ENCODE measurements at places on chromosomes 3 and 15.

- DNase-seq: no peak
Measured at GRCh38 chr15:45540531-45540930, 18.0 kb upstream of the SLC30A4 start.

DNA sequence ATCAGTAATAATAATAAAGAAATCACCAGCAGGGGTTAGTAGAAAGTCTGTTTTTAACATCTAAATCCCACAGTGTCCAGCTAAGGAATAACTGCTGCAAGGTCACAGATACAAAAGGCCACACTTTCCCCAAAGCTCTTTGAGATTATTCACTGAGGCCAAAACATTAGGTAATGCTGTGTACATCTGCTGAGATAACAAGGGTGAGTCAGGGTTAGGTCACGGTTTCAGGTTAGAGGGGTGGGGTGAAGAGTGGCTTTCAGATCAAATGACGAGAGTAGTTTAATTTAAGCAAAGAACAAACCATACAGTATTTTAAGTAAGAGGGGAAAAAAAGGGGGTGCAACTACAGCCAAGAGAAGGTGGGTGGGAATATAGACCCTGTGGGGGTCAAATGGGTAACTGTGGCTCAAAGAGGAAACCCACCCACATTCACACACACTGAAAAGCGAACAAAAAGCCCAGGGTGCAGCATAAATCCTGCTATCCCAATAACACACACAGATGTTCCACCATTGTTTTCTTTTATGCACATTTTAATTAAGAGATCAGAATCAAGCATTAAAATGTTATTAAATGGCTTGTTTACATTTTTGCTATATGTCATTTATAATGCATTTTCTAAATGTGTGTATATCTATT lies 412.9 kb downstream of the TIGIT start:
- no peak for DNase-seq

GRCh38 chr3:188202358-188203138 lies 48.6 kb downstream of the LPP start:
- DNase-seq: no peak

- no peak for DNase-seq
Measured at GRCh38 chr15:78978601-78979179, 33.8 kb upstream of the CTSH start.

GRCh38 chr15:42094512-42094963 lies at the start of gene PLA2G4D:
Gene PLA2G4D, minus strand, starts transcription at chr15:42094562. Its CDS starts 103 bp downstream, at chr15:42094459.
- no peak for DNase-seq

GRCh38 chr3:80051602-80051962 lies 283.8 kb upstream of the ROBO1 start:
- no peak for DNase-seq

DNA sequence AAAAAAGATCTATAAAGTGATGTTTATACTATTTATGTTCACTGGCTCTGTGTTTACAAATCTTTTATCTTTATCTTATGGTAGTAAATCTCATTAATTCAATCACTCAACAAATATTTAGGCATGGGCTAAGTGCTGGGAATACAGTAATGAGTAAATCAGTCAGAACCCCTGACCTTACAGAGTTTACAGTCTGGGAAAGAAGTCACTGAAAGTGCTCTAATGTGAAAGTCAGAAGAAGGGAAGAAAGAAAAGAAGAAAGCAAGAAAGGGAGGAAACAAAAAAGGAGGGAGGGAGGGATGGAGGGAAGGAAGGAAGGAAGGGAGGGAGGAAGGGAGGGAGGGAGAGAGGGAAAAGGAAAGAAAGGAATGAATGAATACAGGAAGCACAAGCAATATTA lies 96.8 kb upstream of the SOX2 start:
- no peak for DNase-seq

DNA sequence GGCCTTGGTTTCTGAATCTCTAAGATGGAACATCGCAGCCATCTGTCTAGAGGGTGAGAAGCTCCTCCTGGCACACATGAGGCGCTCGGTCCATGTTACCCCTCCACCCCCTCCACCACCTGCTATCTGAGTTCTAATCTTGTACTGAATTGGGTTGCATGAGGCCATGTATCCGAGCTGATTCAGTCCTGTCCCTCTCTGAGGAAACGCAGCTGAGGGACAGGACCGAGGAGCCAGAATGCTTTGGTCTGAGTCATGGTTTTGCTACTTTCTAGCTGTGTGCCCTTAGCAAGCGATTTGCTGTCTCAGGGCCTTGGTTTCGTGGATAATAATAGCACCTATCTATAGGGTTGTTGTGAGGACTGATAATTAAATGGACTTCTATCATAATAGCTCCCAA lies 87.8 kb upstream of the SEC13 start:
- DNase-seq: no peak

- no peak for DNase-seq
Measured at GRCh38 chr3:184845819-184846218, 33.9 kb downstream of the VPS8 start.

DNA sequence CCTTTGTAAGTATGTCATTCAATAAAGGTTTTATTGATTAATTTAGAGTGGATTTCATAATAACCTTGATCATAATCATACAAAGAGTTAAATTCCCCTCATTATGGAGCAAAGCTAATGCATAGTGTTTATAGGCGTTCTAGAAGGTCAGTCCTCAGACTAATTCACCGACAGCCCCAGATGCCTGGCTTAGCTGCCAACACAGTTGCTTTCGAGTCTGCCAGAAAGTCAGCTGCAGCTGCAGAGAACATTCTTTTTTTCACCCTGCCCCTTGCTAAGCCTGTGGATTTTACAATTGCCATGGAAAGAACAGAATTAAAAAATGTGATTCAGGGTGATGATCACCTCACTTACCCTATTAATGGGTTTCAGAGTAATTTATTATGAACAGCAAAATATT lies 21.2 kb downstream of the CADM2 start:
- DNase-seq: peak; percentile 94

DNA sequence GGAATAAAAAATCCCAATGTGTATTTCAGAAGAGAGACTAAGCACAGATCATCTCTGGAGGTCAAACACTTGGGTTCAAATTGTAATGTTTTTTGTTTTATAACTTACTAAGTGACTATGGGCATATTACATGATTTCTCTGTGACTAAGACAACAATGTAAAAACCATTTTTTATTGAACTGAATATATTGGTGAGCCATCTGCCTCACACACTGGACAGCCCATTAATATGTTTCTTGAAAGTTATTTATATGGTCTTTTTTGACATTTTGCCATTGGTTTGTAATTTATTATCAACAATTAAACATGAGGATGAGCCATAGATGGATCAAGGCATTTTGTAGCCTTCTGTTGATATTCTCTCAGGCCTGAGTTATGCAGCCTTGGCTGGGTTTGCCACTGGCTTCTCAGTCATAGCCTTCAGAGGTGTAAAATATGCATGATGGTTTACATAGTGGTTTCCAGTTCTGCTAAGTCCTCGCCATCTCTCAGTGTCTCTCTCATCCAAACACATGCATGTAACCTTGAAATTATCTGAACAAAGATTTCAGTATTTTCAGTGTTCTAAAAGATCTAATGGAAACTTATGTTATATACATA lies 997.2 kb downstream of the DIPK2A start:
- no peak for DNase-seq

DNA sequence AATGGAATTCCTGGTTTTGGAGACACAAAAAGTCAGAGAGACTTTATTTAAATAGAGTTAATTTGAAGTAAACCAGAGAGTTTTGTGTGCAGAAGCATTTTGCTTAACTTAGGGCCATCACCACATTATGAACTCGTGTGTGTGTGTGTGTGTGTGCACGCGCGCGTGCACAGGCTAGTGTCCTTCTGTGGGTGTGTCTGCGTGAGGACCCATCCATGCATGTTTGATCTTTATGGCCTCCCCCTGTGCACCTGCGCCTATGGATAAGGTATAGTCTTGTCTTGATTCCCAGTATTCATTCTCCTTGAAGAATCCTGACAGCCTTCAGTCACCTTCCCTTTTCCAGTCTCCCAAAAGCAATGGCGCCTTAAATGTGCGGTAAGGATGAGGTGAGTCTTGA lies 26.0 kb downstream of the MUC20 start:
- no peak for DNase-seq

DNA sequence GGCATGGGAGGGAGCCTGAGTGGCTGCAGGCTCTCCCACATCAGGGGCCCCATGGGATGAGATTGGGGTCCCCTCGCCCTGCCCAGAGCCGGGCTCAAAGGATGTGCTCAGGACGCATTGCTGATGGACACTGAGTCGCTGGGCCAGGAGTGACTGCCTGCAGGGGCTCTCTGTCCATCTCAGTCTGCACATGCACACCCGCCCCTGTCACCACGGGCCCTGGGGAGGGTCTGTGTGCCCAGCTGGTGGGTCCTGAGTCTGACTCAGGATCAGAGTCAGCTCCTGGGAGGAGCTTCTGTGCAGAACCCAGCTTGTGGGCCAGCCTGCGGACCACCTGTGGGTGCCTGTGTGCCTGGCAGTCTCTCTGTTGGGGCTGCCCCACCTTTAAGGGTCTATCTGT lies 18.1 kb downstream of the STAB1 start:
- no peak for DNase-seq

GRCh38 chr3:152496286-152496685 lies 227.6 kb downstream of the MBNL1 start:
- DNase-seq: no peak

DNA sequence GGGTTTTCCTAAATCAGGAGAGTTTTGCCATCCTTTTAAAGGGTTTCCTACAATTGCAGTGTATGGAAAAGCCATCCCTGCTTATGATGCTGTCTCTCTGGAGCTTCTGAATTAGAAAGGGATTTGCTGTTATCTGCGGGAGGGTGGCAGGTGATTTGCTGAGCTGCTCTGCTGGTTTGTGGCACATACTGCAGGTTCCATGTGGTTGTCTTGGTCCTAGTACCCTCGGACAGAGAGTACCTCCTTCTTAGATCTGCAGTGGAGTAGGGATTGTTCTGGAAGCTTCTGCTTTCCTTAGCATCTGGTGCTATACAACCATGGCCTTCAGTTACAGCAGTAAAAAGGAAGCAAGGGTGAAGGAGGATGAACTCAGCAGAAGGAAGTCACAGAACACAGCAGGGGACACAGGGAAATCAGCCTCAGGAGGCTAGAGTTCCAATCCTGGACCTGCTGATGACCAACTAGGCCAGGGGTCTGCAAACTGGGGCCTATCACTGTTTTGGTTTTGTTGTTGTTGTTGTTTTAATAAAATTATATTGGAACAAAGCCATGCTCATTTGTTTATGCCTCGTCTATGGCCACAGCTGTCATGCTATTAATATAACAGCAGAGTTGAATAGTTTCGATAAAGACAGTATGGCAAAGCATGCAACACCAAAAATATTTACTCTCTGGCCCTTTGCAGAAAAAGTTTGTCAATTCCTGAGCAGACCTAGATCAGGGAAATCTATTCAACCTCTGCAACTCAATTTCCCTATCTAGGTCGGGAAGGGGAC lies 39.5 kb downstream of the STARD5 start:
- no peak for DNase-seq

GRCh38 chr3:123027292-123028232 lies at the start of gene SEMA5B:
Gene SEMA5B, minus strand, starts transcription at chr3:123027763. Its CDS starts 66,500 bp downstream, at chr3:122961263.
- DNase-seq: peak; percentile 84

GRCh38 chr3:52351762-52352368 lies 35.7 kb downstream of the DNAH1 start:
- no peak for DNase-seq

DNA sequence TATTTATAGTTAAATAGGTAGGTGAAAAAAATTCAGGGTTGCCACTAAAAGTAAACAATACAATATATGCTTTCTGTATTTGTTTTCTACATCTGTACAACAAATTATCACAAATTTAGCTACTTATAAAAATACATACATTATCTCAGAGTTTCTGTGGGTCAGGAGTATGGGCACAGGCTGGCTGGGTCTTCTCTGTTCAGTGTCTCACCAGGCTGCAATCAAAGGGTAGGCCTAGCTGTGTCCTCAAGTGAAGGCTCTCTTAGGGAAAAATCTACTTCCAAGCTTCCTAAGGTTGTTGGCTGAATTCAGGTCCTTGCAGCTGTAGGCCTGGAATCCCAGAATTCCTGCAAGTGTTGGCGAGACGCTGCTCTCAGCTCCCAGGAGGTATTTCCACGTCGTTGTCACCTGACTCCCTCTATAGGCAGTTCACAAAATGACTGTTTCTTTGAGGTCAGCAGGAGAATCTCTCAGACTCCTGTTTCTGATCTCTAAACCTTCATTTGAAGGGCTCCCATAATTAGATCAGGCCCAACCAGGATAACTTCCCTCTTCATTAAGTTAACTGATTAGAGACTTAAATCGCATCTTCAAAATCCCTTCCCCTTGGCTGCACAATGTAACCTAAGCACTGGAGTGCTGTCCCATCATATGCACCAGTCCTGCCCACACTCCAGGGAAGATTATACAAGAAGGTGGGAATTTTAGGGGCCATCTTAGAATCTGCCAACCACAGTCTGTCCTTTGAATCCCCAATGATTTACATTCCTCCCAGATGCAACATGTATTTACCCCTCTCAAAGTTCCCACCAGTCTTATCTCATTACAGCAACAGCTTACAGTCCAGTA lies 296.6 kb downstream of the SUCLG2 start:
- no peak for DNase-seq
